Karpas-422 (cell line): ENCODE measurements at places on chromosomes 6 and 20. TPM values are rescaled to one million over a fixed set of nuclear protein-coding genes. Genes with fewer than 3 reads are reported as not detected.

TINAG gene
- total RNA-seq: not detected in 2 replicates

NRN1 gene
- 6.3 and 7.9 TPM in 2 replicates for total RNA-seq

ALDH5A1 gene
- 33.1 and 33.9 TPM in 2 replicates for total RNA-seq

CLPSL1 gene
- not detected in 2 replicates for total RNA-seq

CRISP3 gene
- total RNA-seq: not detected in 2 replicates

WFDC10B gene
- total RNA-seq: not detected in 2 replicates

SRMS gene
- not detected in 2 replicates for total RNA-seq

KLHDC3 gene
- total RNA-seq: 53.7 and 81.1 TPM in 2 replicates

ZNF341 gene
- 3.0 and 4.9 TPM in 2 replicates for total RNA-seq

HAO1 gene
- total RNA-seq: not detected in 2 replicates

TNXB gene
- total RNA-seq: 0.22 and 2.1 TPM in 2 replicates

MCCD1 gene
- not detected in 2 replicates for total RNA-seq

EPHA7 gene
- not detected in 2 replicates for total RNA-seq

CFAP206 gene
- total RNA-seq: 0.25 and 1.8 TPM in 2 replicates

HRH3 gene
- total RNA-seq: not detected in 2 replicates

BTN2A1 gene
- 6.4 and 12.6 TPM in 2 replicates for total RNA-seq

TLDC2 gene
- 0.69 TPM in 1 of 2 replicates, not detected in the other for total RNA-seq

TBXT gene
- 11.3 and 12.2 TPM in 2 replicates for total RNA-seq

JPH2 gene
- not detected in 2 replicates for total RNA-seq

NKAPL gene
- total RNA-seq: 0.11 TPM in 1 of 2 replicates, not detected in the other

CST4 gene
- total RNA-seq: not detected in 2 replicates

C2 gene
- total RNA-seq: not detected in 2 replicates

KHDRBS2 gene
- total RNA-seq: 40.1 and 41.8 TPM in 2 replicates

FAM209A gene
- total RNA-seq: 0.25 TPM in 1 of 2 replicates, not detected in the other

ECI2 gene
- 11.0 and 12.9 TPM in 2 replicates for total RNA-seq

BEND6 gene
- total RNA-seq: not detected in 2 replicates

SLC29A1 gene
- total RNA-seq: 26.9 and 29.3 TPM in 2 replicates

SMLR1 gene
- total RNA-seq: not detected in 2 replicates

LTB gene
- total RNA-seq: 74.1 and 241 TPM in 2 replicates

BPIFB4 gene
- total RNA-seq: not detected in 2 replicates

NMBR gene
- total RNA-seq: not detected in 2 replicates

CDSN gene
- total RNA-seq: not detected in 2 replicates

EDN3 gene
- total RNA-seq: not detected in 2 replicates

ACSS1 gene
- 2.3 and 8.5 TPM in 2 replicates for total RNA-seq
